Activated naive CD8-positive, alpha-beta T cell treated with anti-CD3 and anti-CD28 coated beads, Interleukin-2, amount 50 U/mL, for 24 hours (primary cell): ENCODE measurements at places on chromosomes 2 and 18.

DNA sequence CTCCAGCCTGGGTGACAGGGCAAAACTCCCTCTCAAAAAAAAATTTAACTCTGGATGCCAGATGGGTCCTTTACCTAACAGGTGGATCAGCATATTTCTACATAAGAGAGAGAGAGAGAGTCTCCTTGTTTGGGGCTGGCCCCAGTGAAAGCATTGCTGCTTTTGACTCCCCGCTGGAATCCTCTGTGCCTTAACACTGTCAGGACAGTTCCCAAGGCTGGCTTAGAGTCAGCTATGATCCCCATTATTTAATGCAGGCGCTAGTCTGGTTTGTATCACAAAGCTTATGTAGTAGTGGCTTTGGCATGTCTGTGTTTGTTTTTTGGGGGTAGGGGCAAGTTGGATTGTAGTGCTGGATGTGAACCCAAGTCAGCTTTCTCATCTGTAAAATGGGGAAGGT lies 9.4 kb downstream of the INPP4A start:
- DNase-seq: no peak

- no peak for DNase-seq
Measured at GRCh38 chr2:159249990-159250715, 36.4 kb downstream of the WDSUB1 start.

DNA sequence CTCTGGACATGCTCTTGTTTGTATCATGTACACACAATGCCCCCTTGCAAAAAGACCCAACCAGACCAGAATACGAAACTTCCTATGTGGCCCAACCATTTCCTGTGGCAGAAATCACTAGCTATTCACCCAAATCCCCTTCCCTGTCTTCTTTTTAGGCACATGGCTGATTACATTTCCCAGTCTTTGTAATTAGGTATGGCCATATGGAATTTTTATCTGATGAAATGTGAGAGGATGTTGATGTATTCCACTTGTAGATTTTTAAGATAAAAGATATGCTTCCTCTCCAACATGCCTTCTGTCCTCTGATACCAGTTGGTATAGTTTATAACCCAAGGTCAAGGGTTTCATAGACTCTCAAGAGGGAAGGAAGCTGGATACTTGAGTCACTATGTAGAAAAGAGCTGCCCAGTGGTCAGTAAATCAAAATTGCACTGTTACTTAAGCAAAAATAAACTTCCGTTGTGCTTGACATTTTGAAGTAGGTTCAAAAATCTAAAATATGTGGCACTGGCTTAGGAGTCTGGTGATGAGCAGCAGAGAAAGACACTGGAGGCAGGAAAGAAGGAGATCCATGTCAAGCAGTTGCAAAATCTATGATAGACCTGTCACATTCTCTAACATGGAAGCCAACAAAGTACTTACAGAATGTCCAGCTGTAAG lies 297.4 kb downstream of the SMAD2 start:
- no peak for DNase-seq

DNA sequence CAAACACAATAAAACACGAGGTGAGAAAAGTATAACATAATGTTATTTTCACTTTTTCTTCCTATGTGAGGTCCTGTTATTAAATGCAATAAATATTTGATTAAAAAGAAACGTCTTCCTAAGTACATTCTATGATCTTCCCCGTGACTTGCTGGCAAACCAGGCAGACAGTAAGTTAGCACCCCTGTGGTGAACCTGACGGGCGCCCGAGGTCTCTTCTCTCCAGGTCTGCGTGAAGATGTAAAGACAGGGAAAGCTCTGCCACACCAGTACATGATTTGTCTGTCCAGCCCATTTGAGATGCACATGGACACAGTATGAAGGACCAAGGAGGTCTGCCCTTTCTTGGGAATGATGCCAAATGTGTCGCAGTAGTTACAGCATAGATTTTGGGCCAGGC lies 57.6 kb downstream of the PTH2R start:
- no peak for DNase-seq

- no peak for DNase-seq
Measured at GRCh38 chr18:53153800-53154199, 813.8 kb downstream of the DCC start.

DNA sequence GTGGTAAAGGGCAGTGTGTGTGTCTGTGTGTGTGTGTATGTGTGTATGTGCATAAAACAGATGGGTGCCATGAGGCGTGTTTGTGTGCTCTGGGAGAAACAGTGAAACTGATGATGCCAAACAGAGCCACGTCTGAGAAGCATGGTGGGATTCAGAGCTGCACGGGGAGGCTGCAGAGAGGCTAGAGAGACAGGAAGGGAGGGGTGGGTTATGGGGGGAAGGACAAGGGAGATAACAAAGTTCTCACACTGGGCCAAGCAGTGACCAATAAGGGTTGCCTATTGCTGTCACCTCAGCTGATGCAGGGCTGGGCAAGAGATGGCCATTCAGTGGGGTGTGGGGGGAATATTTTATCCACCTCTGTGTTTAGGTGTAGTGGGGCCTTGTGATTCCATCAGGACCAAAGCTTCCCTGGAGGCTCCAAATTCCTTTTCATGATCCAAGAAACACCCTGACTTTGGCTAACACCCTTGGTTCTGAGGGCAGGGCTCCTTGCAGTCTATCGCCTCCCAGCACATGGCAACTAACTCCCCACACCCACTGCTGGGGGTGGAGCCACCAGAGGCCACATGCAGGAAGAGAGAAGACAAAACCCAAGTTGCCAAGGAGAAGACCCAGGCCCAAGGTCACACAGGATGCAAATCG lies 54.2 kb upstream of the POMC start:
- DNase-seq: no peak

DNA sequence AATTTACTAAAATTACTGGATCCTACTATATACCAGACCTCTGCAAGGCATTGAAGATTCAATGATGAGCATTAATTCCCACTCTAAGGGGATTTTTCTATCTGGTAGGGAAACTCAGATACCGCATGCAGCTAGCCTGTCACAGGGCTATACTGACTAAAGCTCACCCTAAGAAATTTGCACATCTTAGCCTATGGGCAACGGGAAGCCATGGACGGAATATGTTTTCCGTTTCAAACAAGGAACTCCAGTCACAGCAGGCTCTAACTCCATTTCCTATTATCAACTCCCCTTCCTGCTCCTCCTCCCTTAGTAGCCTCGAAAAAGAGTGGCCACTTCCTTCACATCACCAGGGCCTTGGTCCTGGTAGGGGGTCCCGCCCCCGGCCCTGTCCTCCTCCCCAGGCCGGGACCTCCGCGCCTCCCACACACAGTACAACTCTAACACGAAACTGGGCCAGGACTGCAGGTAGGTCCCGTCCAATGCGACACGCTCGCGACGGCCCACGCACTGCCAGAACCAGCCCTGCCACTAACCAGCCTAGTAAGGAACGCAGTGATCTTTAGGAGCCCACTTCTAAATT lies 659 bp upstream of the COX5B start:
- DNase-seq: no peak

GRCh38 chr2:216023055-216023648 lies 9.8 kb upstream of the MREG start:
- DNase-seq: peak; percentile 62

DNA sequence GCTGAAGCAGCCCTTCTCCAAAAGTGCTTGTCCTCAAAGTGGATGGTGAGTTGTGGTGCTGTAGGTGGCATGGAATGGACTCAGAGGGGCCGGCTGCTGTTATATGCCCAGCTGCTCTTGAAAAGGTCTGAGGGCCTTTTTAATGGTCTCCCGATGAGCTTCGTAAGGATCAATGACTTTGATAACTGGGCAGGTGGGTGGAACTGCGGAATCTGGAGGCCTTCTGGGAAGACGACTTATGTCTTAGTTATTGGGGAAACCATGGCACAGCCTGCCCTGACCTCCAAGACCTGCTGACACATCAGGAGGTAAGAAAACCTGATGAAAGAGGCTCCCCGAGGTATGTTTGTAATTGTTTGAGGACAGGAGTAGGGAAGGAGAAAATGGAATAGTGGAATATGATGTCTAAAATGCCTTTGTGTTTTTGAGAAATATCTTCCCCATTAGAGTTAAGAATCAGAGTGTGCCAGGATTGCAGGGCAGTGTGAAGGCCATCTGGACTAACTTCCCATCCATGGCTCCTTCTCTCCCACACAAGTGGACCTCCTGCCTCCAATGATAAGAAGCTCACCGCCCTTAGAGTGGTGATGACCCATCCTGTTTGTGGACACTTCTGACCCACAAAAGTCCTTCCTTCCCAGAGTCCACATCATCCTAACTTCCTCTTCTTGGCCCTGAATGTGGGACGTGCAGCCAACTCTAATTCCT lies 236.1 kb downstream of the FHOD3 start:
- DNase-seq: no peak

DNA sequence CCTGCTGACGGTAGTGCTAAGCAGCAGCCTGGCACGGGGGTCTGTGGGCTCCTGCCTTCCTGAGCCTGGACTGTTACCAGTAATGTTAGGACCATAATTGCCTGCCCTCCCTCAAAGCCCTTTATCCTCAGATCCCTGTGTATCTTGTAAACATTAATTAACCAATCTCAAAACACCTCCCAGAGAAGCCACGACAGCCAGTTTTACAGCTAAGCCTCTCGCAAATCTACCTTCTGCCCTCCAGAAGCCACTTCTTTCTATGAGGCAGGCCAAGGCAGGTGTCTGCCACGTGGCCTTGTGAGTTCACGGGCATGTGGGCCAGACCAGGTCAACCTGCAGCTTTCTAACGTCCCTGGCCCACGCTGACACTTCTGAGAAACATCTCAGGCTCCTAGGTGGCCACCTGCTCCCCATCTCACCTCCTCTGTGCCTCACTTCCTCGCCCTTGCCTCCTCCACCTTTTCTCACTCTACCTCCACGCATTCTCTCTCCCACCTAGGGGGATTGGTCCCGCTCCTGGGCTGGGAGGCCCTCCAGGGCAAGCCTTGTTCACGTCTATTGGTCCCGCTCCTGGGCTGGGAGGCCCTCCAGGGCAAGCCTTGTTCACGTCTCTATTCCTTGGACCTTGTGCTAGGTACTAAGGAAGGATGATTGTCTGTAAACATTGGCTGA lies 64.3 kb downstream of the EDAR start:
- DNase-seq: no peak

DNA sequence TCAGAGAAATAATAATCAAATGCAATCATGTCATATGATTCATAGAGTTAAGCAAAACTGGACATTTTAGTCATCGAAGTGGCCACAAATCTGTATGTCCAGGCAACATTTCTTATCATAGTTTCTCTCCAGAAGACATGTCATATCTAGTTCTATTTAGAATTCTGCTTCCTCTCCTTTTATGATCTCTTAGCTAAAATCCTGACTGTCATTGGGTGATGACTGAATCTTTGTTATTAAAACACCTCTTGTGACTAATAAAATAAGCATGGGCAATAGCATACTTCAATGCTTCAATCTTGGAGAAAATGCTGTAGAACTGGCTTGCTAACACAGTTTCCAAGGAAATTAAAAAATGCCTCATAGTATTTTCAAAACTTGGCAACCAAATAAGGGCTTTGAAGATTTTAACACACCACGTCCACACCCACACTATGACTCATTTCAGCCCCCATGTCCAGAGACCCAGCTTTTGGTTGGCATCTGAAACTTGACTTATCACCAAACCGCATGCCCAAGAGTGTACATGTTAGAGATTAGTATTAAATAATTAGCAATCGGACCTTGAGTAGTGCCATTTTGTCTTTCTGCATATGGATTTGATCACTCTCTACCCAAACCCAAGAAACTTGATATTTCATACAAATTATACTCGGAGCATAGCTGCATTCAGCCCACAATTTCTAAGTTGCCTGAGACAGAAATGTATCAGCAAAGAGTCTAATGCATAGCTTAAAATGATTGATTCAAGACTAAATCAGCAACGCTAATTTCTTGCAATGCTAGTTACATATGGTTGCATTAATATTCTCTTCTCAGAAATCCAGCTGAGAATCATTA lies 106.5 kb upstream of the ETAA1 start:
- no peak for DNase-seq

GRCh38 chr18:44725300-44726058 lies 44.8 kb downstream of the SETBP1 start:
- peak; percentile 69 for DNase-seq

- no peak for DNase-seq
Measured at GRCh38 chr18:63054901-63055584, 264.5 kb downstream of the BCL2 start.

- DNase-seq: no peak
Measured at GRCh38 chr2:216430811-216431530, 18.7 kb downstream of the SMARCAL1 start.

DNA sequence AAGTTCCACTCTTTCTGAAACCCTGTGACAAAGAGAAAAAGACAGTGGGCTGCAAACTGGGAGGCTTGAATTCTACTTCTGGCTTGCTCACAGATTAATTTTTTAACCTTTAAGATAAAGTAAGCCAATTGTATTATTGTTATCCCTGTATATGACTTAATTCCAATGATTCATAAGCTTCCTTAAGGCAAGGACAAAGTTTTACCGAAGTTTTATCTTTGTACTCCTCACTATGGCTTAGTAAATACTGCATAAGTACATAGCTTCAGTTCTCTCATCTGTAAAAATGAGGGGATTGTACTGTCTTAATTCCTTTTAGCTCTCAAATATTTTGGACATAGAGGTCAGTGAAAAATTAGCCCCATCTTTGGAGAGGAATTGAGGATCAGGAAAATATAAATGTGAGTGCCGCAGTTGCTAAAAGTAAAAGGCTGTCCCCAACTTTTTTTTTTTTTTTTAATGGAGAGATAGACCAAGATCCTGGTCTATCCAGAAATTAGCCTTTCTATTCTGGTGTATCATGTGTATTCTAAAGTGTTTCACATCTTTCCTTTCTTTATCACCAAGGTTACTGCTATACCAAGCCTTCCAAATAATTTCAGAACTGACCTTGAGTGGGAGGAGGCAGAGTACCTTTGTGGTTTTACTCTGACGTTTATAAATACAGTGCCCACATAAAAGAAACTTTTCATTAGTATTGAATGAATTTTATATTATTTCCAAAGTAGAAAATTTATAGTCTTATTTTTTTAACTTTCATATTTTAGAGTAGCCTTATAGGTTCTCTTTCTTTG lies 13.3 kb downstream of the RELCH start:
- no peak for DNase-seq

DNA sequence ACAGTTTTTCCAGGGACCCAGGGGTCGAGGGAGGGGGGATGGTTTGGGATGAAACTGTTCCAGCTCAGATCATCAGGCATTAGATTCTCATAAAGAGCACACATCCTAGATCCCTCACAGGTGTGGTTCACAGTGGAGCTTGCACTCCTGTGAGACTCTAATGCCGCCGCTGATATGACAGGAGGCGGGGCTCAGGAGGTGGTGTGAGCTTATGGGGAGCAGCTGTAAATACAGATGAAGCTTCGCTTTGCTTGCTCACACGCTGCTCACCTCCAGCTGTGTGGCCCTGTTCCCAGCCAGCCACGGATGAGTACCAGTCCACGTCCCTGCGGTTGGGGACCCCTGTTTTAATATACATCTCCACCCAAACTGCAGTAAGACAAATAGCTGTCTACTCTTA lies 204.2 kb downstream of the AGAP1 start:
- DNase-seq: no peak

GRCh38 chr2:31217465-31218200 lies at the start of gene CAPN14:
TSS of gene CAPN14 (minus strand) at chr2:31217515. CDS start at chr2:31205447, 12,068 bp downstream.
- no peak for DNase-seq

- no peak for DNase-seq
Measured at GRCh38 chr2:10410823-10411437, 37.2 kb downstream of the ODC1 start.

- no peak for DNase-seq
Measured at GRCh38 chr18:59700535-59700967, 3.3 kb upstream of the CCBE1 start.
